Myocyte (in vitro differentiated cells): ENCODE measurements at places on chromosomes 6 and 20. TPM values are rescaled to one million over a fixed set of nuclear protein-coding genes. Genes with fewer than 3 reads are reported as not detected.

DNA sequence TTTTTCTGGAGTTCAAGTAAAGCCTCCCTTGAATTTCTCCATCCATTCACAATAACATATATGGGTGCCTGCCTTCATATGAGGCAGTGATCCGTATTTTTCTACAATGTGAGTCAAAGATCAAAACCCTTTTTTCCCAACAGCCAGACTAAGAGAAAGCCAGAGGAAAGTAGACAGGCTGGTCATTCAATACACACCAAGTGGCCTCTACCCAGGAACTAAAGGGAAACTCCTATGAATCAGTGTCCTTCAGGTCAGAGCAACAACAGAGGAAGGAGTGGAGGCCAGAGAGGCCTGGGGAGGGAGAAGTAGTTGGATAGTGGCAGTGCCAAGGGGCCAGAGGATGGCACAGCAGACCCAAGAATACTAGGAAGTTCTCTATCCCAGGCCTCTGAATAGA lies 23.8 kb downstream of the SIM1 start:
- DNase-seq = no peak

GRCh38 chr6:16841241-16841640 lies 80.0 kb upstream of the ATXN1 start:
- DNase-seq = no peak

DNA sequence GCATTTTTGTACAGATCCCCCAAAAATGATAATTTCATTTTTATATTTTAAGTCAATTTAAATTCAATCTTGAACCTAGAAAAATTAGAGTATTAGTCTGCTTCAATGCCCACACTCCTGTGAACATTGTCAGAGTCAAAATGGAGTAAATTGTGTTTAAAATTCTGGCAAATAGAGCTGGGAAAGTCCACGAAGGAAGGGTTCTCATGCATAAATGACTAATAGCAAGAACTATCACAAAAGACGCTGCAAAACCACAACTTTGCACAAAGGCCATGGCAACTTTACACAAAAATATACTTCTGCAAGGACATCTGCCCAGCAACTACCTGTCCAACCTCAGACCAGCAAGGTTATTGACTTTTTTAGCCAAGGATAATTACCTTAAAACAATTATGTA lies 203.2 kb upstream of the SMLR1 start:
- DNase-seq = no peak

DNA sequence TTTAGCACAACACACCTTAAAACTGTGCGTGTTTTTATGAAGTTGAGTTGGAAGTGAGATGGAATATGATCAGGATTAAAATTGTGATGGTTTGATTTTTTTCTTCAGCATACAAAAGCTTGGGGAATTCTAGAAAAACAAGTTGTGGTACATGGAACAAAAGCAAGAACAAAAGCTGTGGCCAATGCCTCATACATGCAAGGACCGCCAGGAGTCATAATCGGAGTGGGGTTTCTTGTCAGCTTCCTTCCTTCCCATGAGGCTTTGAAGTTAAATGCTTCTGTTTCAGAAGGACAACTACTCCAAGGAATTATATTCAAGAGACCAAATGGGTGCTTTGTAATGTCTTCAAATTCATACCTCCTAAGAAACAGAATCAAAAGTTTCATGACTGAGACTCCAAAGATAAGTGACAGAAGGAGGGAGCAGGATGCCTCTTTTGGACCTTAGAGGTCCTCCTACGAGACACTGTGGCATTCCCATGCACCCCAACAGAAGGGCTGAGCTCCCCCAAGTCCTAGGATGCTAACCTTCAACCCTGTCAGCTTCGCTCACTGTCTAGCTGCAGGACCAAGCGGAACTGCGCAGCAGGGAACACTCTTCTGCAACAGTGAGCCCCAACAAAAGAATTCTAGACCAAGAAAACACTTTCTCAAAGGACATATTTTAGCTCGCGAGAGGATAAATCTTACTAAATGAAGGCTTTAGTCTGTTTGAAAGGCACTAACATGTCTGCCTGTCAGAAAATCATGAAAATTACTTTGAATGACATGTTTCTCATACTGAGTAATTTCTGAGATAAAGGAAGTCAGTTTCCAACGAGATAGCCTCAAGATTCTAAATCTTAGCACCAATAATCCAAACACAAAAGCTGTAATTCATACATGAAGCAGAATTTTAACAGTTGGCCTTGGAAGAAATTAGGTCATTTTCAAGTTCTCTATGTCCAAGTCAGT lies 108.5 kb upstream of the NHSL1 start:
- DNase-seq = no peak

DNA sequence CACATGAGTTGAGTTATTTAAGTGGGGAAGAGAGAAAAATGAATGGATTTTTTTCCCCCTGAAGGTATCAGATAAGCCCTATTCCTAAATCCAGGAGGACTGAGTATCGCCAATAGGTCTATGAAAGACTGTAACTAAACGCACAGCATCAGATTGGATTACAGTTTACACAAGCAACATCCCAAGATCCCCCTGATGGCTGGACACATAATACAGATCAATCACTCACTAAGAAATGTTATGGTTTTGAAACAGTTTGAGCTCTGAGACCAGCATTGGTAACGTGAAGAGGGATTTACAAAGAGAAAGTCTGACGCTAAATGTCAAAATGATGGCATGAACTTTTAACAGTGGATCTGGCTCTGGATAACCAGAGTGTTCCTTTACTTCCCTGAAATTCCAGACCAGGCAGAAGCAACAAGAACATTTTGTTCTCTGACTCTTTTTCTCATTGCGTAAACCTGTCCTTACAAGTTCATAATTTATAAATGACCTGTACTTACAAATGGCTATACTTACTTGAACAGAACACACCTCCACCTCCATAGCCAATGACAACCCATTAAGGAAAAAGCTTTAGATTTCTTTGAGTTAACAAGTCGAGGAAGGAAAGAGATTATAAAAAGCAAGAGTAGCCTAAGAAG lies 131.8 kb upstream of the BEND3 start:
- no peak for DNase-seq

GRCh38 chr6:31836047-31836473 lies 8.5 kb downstream of the HSPA1B start:
- DNase-seq = peak; percentile 28

CST5 gene
- total RNA-seq = not detected in 2 replicates

CST2 gene
- total RNA-seq = not detected in 2 replicates

TMEM30A gene
- 118 and 119 TPM in 2 replicates for total RNA-seq
